ENCODE measurements at places on chromosomes 1 and 21.
A peak's percentile ranks its signal among the peaks of the same experiment; 100 is the strongest.

GRCh38 chr21:18913914-18914313 lies 510.3 kb upstream of the TMPRSS15 start:
- no peak for DNase-seq

DNA sequence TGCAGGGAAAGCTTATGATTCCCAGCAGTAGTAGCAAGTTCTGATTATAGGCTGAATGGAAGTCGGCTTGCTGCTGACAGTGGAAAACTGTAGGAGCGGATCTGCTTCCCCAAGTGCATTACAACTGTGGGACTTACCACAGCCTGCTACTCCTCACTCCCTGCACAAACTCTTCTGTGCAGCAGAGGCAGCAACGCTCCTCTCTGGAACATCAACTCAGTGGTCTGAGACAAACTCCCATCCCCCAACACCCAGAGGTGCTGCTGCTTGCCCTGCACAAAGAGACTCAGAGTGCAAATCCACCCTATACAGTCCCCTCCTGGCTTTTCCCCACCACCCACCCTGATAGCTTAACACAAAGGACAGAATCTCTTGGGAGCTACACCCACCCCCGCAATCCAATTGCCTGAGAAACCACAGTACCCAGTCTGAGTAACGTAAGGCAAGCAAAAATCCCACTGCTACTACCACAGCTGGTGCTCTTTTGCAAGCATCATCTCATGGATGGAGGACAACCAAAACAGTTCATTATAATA lies 1455.2 kb downstream of the AMY1C start:
- DNase-seq = peak; percentile 19

DNA sequence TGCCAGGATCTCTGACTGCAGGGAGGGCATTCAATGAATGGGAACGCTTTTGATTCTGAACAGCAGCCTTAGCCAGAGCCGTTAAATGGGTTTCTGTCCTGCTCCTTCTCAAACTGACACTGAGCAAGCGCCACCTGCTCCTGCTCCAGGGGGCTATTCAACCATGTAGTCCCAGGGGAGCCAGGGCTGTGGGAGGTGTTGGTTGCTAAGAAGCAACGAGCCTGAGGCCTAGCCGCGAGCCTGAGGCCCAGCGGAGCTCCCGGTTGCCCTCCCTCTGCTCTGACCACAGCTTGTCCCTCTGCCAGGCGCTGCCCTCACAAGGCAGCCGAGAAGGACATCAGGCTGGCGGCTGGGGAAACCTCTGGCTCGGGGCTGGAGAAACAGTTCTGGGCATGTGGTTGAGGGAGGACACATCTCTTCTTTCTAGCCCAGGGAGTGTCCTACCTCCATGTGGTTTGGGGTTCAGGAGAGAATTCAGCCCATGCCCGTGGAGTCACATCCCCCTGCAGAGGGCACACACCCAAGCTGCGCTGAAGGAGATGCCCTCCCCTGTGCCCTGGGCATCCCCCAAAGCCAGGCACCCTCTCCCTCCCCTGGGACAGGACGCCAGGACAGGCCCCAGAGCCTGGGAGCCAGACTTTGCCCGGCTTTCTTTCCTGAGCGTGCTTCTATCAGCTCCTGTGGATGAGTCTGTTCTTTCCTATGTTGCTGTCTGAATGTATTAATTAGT lies 18.0 kb downstream of the PCP4 start:
- DNase-seq = no peak

DNA sequence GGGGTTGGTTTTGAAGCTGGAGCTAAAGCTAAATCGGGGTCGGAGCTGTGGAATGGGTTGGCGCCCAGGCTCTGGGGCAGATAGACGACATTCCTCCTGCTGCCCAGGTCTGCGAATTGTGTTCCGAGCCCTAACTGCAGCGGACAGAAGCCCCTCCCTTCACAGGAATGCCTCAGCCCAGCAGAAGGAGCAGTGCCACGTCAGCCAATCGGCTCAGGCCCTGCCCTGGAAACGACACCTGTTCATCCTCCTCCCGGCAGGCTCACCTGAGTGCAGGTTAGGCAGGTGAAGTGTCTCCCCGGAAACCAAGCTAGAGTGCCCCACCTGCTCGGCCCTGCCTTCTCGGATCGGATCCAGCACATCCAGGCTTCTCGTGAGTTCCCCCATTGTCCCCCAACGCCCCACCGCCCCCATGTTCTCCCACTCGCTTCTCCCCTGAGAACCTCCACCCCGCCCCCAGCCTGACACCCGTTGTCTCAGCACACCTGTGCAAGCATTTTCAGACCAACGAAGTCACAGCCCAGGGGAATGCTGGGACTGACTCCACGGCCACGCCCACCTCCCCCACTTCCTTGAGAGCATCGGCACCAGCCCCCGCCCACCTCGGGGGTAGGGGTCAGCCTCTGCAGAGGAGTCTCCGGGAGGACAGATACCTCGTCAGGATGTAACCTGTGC lies 775 bp downstream of the TMEM125 start:
- DNase-seq = no peak

GRCh38 chr1:17170571-17170970 lies 34.4 kb upstream of the PADI1 start:
- no peak for DNase-seq

DNA sequence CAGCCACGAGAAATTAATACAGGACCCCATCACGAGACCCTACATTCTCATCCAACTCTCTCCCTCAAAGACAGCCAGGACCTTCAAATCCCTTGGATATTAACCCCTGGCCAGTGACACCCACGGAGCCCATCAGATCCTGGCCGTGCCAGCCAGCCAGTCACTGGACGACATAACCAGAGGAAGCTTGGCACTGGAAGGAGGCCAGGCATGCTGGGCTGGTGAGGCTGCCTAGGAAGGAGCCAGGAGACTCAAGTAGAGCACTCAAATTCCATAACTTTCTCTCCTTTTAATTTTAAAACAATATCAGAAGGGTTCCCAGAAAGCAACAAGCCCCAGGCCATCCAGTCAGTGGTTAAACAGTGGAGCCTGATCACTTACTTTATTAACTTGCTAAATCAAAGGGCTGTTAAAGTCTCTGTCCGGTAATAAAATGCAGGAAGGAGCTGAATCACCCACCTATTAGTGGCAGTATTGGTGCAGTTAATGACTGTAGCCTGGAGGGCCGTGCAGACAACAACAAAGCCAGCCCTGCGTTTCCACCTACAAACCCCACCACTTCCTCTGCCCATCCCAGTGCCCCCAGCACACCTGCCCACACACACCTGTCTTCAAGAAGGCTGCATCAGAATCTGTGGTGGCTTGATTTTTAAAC lies 78.0 kb downstream of the HIVEP3 start:
- DNase-seq = no peak

DNA sequence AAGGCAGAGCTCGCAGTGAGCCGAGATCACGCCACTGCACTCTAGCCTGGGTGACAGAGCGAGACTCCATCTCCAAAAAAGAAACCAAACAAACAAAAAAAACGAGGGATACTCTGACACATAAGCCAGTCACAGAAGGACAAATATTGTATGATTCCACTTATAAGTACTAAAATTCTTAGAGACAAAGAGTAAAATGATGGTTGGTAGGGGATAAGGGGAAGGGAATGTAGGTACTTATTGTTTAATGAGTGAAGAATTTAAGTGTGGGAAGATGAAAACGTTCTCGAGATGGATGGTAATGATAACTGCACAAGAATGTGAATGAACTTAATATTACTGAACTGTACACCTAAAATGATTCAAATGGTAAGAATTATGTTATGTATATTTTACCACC lies 66.7 kb upstream of the GUCA2A start:
- DNase-seq = no peak

DNA sequence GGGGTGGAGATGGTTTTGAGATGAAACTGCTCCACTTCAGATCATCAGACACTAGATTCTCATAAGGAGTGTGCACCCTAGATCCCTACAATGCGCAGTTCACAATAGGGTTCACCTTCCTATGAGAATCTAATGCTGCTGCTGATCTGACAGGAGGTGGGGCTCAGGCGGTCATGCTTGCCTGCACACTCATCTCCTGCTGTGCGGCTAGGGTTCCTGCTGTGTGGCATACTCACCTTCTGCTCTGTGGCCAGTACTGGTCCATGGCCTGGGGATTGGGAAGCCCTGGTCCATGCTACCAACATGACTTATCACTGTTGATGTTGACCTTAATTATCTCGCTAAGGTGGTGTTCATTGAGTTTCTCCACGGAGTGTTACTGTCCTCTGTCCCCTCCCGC lies 144.5 kb downstream of the NAV1 start:
- no peak for DNase-seq

DNA sequence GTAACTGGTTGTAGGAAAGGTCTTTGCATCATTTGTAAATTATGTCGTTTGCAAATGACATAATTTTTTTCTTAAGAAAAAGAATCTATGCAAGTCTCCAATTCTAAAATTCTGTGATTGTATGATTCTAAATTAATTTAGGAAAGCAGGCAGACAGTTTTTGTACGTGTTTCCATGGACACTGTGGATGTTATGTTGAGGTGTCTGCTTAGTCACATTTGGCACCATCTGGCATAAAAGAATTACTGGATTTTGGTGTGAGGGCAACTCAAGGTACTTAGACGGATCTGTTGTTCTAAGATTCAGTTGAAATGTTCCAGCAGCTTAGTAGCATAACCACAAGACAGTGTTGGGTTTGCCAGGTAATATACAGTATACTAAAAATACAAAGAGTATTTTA lies 42.5 kb downstream of the C1orf21 start:
- DNase-seq = no peak

- no peak for DNase-seq
These were observed 179.1 kb downstream of the PSMG1 start for GRCh38 chr21:39003982-39004633.

DNA sequence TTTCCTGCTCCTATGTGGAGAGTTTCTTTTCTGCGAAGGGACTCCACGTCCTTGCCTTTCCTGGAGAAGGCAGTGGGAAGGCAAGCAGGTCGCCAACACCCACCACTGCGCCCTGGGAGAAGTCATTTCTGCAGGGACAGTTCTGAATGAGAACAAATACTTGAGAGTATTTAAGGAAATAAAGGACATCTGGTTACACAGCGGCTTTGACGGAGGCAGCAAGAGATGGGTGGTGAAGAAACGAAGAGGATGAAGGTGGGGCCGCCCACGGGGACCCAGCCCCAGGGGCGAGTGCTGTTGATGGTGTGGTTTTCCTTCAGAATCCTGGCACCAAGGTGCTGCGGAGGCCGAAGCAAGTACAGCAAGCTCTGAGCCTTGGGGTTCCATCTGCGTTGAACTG lies 75.5 kb downstream of the PSMG1 start:
- no peak for DNase-seq

- DNase-seq = no peak
These were observed 483.7 kb downstream of the CAMTA1 start for GRCh38 chr1:7268983-7269382.

GRCh38 chr1:5680600-5680999 lies 311.6 kb downstream of the NPHP4 start:
- no peak for DNase-seq

DNA sequence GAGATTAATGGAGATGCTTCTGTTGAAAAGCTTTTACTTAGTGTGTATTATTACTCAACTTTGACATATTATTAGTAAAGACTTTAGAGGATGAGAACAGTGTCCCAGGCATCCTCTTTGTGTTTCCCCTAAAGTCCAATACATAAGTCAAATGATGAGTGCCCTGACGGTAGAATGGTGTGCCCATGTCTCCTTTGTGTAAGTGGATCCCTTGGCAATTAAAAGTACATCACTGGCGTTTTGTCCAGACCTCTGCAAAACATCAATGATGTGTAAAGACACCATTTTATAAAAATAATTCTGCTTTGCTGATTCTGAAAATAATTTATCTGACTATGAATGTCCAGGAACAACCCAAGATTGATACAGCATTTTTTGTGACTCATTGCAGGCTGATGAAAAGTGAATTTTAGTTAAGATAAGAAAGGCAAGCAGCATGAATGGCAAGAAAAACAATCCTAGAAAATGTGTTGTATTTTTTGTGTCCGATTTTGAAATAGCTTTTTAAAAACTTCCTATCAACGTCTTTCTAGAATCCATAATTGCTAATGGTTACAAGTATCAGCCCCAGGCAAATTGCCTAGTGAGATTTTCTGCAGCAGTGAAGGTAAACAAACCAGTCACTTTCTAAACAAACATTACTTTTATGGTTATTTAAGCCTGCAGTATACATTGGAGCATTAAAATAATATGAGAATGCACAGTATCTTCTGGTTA lies 251.5 kb downstream of the PTPRC start:
- DNase-seq = no peak

DNA sequence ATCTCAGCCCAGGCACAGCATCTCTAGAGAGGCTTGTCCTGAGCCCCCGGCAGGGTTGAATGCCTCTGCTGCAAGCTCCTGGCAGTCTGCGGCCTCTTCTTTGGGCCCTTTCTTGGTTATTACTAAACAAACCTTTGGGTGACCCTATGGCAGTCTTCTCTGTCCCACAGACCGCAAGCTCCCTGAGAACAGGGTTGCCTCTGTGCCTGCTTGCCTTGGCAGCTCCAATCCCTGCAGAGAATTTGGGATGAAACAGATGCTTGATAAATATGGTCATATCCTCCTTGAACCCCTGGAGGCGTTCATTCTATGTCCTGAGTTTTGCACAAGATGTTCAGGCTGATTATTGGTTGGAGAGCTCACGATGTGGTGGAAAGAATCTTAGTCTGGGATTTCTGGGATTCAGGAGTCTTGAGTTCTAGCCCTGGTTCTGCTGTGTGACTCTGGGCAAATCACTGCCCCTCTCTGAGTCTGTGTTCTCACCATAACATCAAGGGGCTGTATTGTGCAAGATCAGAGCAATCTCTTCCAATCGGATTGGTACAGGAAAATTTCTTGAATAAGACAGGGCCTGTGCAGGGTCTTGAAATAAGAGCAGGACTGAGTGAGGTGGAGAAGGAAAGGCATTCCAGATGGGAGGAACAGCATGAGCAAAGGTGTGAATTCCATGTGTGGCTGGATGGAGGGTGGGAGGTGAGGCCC lies 49.6 kb downstream of the EDN2 start:
- DNase-seq = no peak

GRCh38 chr1:245156736-245157505 lies 2.1 kb downstream of the KIF26B start:
- no peak for DNase-seq

- DNase-seq = no peak
These were observed 35.6 kb upstream of the NEK7 start for GRCh38 chr1:198121056-198121826.

DNA sequence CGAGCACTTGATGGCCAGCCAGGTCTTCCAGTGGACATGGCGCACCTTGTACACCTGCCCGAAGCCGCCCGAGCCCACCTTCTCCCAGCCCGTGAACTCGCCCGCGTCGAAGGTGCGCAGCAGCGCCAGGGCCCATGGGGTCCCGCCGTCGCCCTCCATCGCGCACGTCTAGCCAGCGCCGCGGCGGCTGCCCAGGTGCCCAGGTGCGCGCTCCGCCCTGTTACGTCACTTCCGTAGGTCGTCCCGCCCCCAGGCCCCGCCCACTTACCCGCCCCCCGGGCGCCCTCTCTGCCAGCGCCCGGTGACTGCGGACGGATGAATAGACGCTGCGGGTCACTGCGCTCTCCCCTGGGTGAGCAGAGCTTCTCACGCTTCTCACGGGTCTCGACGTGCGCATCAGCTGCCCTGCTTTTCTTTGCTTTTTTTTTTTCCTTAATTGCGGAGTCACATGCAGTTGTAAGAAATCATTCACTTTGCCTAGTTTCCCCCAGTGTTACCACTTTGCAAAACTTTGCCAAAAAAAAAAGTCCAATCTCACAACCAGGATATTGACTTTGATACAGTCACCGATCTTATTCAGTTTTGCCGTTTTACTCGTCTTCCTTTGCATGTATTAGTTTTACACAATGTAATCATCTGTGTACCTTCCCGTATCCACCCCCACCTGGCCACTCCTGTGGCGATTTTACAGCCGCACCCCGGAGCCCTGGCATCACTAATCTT lies at the start of gene RIPK4:
TSS of gene RIPK4 (minus strand) at position 170 of the 723 bp plus-strand sequence. CDS start at position 159, 11 bp downstream.
- DNase-seq = peak; percentile 88

- DNase-seq = no peak
These were observed 95.9 kb downstream of the GIPC2 start for GRCh38 chr1:78141531-78142231.
